ENCODE measurements at places on chromosomes 7 and 10.

DNA sequence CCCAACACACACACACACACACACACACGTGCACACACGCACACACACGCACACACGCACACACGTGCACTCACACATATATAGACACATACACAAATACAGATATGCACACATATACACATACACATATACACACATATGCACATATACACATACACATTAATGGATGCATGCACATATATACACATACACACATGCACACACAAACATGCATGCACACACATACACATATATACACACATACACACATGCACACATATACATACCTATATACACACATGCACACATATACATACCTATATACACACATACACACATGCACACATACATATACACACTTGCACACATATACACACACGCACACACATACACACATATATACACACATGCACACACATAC is 312.4 kb upstream of the PFKP start:
- no peak for DNase-seq

DNA sequence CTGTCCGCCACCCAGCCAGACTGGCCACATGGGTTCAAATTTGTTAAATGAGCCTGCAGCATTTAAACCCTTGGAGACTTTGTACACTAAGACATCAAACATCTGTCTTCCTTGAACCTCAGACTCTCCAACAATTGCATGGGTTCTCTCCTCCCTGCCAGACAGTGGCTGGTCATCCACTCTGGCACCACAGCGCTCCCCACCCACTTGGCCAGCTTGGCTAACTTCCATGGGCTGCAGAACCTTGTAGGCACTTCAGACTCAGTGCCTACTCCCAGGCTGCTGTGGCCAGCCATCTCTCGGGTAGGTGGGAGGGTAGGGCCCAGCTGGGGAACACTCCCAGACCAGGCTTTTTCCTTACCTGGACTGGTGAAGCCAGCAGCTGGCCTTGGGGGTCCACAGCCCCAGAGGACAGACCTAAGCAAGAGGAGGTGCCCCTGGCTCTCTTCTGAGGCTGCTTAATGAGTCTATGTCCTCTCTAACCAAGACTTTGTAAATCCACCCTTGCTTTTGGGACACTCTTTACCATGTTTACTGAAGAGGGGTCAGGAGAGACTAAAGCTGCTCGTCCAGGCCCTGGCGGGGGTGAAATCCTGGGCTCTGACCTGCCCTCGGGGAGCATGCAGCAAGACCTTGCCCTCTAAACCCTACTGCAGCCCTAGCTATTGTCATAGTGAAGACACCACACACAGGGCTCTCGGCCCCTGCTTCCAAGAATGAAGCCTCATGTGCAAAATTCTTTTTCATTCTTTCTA is 82.7 kb downstream of the ARHGAP22 start:
- DNase-seq: no peak

GRCh38 chr7:40899151-40899550 is 764.3 kb downstream of the SUGCT start:
- DNase-seq: no peak

- peak; percentile 54 for DNase-seq
Observed at GRCh38 chr7:29609162-29610037, 45.8 kb downstream of the PRR15 start.

- no peak for DNase-seq
Observed at GRCh38 chr7:44099669-44100068, 4.5 kb upstream of the AEBP1 start.

- DNase-seq: no peak
Observed at GRCh38 chr7:127290116-127290655, 37.4 kb upstream of the GRM8 start.

- DNase-seq: no peak
Observed at GRCh38 chr10:30986053-30986555, 45.6 kb downstream of the ZNF438 start.

GRCh38 chr10:46524472-46525176 is 31.8 kb downstream of the GPRIN2 start:
- DNase-seq: no peak

DNA sequence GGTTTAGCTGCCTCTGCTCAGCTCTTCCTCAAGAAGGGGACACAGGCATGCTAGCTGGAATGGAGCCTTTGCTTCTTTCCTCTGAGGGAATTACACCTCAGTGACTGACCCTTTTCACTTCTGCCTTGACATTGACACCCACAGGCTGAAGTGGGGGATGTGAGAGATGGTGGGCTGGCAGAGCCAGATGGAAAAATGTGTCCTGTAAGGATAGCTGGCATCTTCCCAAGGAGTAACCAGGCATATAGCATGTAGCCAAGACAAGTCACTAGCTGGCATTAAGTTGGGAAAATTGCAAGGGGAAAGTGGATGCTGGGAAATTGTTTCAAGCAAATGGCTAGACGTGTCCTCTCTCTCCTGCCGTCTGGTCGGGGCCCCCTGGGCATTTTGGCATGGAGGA is 19.9 kb downstream of the STMP1 start:
- no peak for DNase-seq

DNA sequence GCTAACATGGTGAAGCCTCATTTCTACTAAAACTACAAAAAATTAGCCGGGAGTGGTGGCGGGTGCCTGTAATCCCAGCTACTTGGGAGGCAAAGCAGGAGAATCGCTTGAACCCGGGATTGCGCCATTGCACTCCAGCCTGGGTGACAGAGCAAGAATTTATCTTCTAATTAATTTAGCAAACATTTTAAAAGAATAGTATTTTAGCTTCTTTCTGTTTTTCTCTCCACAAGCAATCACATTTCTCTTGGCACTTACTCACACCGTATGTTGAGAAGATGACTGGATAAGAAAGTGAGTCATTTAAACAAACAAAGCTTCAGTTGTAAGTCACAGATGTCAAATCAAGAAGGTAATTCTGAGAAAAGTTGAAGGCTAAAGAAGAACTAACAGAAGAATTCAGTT is 264.0 kb downstream of the ARL4A start:
- no peak for DNase-seq

DNA sequence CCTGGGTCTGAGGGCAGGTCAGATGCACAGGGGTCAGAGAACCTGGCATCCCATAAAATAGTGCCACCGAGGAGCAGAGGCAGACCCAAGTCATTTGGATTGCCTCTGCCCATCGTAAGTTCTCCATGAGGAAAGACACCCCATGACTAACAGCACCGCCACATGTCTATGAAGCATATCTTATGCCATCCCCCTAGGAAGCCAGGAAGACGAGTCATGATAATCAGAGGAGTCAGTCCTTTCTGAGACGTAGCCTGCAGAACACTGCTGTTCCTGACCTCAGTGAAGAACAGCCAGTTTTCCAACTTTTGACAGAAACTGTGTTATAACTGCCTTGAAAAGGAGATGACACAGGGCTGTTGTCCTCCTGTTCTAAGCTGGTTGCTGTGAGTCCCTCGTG is 51.2 kb downstream of the INSYN2A start:
- DNase-seq: no peak

DNA sequence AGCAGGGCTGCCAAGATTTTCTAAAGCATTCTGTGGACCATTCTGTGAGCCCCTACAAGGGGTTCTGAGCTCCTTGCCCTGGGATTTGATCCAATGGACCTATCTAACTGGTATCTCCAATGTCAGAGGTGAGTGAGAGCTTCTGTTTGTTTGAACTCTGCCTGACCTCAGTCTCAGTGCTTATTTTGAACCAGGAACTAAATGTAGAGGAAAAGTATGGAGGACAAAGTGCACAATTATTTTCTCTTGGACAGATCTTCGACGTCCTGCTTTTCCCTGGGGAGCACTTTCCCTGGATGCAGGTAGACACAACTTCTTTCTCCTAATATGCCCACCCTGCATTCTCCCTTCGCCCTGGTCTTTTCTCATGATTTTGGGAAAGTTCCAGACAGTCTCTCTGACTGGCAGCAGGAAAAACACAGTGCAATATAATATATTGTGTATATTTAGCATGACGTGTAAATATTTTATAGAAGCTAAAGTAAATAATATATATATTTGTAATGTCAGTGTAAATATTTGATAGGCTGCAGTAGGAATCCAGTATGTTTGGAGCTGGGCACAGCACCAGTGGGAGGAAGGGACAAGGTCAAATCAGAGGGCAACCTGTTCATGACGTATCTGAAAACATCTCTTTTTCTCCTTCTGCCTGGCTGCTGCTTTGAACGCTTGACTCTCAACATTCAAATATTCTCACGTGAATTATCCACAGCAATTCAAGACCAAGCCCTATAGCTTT is 184.0 kb upstream of the LYZL1 start:
- DNase-seq: no peak

GRCh38 chr10:69362471-69362954 is 54.2 kb downstream of the TACR2 start:
- DNase-seq: no peak

DNA sequence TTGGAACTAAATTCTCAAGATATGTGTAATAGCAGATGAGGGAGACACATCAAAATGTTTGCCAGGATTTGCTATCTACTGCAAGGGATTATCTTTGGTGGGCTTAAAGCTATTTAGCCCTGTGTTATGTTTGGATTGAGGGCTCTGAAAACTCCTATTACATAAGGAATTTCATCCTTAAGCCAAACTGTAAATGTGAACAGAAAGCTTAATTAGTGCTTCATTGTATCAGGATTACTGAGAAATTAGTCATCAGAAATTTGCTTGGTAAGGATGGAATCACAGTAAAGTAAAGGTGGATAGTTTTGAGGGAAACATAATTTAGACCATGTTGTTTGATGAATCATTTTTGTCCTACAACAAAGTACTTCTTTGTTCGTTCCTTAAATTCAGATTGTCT is 8.3 kb downstream of the ANKRD7 start:
- no peak for DNase-seq

GRCh38 chr7:2247141-2247995 is 5.3 kb downstream of the NUDT1 start:
- no peak for DNase-seq

DNA sequence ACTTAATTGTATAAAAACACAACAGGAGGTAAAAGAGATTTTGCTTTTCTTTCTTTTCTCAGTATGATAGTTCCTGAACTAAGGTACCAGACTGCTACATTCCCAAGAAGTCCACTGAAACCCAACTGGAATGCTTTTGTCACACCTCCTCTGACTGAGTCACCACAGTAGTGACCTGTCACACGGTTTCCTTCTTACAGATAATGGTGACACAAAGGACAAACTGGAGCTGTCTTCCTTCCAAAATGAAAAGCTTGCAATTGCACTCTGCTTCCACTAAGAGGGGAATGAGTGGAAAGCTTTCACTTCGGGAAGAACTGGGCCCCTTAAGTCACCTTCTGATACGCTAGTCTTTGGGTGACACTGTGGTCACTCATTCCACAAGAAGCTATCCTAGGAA is 122.2 kb downstream of the KMT2E start:
- no peak for DNase-seq

DNA sequence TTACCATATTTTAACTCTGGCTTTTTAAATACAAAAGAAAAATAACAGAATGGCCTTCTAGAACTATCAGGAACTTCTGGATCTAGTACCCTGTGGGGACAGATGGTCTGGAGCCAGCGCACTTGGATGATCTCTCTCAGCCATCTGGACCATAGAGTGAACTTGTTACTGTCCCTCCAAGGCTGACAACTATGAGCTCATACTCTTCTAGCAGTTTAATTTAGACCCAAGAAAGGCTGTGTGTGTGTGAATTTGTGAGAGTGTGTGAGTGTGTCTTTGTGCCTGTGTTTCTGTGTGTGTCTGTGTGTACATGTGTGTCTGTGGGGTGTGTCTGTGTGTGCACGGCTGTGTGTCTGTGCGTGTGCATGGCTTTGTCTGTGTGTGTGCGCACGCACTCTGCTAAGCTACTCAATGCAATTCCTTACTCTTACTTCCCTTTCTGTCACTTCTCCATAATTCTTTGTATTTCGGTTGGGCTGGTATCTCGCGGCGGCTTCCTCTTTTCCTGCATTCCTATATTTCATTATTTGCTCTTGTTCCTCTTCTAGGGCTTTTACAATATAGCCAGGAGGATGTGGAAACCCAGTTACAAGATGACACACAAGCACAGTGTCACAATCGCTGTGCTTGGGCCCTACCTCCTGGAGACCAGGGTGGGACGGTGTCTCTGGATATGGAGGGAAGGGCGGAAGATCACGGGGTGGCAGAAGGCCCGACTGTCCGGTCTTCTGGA is 51.9 kb downstream of the IKZF1 start:
- DNase-seq: no peak

DNA sequence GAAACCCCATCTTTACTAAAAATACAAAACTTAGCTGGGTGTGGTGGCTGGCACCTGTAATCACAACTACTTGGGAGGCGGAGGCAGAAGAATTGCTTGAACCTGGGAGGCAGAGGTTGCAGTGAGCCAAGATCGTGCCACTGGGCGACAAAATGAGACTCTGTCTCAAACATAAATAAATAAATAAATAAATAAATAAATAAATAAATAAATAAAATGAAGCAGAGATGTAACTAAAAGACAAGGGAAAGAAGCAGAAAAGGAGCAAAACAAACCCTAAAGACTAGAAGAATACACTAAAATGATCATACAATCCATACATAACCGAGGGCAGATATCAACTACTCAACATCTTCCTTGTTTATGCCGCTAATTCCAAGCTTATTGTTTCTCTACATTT is 209.8 kb downstream of the TYW1 start:
- no peak for DNase-seq

- DNase-seq: no peak
Observed at GRCh38 chr10:92792661-92793060, 55.7 kb upstream of the EXOC6 start.

GRCh38 chr10:128596906-128597305 is 470.7 kb upstream of the MKI67 start:
- no peak for DNase-seq

GRCh38 chr10:121059351-121059750 is 208.2 kb downstream of the WDR11 start:
- DNase-seq: no peak

GRCh38 chr7:3007696-3008095 is 36.0 kb downstream of the CARD11 start:
- no peak for DNase-seq
